ENCODE measurements at places on chromosomes 11 and 22.

GRCh38 chr11:42972741-42973140, 339.1 kb upstream of the API5 start:
- DNase-seq, result no peak

DNA sequence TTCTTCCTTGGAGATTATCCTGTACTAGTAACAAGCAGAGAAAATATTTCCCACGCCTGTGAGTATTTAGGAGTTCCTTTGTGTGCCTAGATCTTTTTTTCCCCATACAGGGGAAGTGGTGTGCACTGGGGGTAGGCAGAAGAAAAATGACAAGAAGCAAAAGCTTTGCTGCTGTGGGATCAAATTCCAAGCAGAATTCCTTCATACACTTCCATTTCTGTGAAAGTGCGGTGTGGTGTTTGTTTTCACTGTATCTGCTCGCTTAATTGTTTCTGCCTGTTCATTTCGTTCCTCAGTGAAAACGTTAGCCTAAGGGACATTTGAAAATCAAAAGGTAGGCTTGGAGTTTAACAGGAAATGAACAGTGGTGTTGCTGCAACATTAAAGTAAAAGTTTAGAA, 47.9 kb downstream of the BLID start:
- DNase-seq, result no peak

- no peak for DNase-seq
Measured at GRCh38 chr11:35487532-35488078, 37.8 kb downstream of the PAMR1 start.

DNA sequence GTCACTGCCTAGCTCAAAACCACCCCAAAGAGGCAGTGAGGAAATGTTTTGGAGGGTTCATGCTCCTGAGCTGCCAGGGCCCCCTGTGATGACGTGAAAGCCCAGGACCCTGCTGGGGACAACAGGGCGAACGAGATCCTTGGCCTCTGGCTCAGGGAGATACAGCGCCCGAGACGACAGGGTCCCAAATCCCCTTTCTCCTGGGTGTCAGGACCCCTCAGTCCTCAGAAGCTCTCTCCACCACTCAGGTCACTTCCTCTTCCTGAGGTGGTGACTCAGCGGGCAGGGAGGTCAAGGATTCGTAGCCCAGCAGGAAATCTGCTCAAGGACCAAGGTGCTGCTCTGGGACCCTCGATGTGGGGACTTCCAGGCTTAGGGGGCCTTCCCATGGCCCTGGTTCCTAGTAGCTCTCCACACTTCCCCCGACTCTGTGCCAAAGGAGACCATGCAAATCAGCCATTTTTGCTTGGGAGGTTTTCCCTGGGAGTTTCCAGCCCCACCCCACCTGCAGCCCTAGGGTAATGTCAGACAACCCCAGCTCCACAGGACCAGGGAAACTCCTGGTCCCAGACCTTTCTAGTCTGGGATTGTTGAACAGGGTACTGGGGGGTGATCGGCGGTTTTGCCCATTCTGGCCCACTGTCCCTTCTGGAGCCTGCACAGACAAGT, 12.8 kb downstream of the BCL9L start:
- DNase-seq, result peak; percentile 32

- no peak for DNase-seq
Measured at GRCh38 chr11:6096417-6096816, 11.1 kb upstream of the OR56B4 start.

- no peak for DNase-seq
Measured at GRCh38 chr22:21923163-21923561, 29.5 kb downstream of the PPM1F start.

- peak; percentile 75 for DNase-seq
Measured at GRCh38 chr11:35391922-35392688, 27.3 kb downstream of the SLC1A2 start.

GRCh38 chr11:131922220-131922619, 551.8 kb downstream of the NTM start:
- DNase-seq, result no peak

GRCh38 chr11:20670932-20671403, 1.6 kb downstream of the NELL1 start:
- no peak for DNase-seq

DNA sequence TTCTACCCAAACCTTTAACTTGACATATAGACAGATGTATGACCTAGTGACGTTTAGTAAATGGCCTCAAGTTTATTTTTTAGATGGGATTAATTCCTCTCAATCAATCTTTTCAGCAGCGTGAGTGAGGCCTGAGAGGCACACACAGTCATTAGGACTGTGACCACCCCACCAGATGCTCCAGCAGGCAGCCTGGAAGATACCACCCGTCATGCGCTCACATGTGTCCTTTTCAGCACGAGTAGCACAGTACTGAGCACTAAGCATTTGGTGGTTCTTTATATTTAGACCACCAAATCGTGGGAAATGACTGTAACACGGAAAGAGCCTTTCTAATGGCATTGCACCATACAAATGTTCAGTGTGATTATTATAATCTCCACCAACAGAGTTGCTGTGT, 354.6 kb upstream of the DDI1 start:
- DNase-seq, result peak; percentile 2

- DNase-seq, result no peak
Measured at GRCh38 chr11:76459299-76459698, 14.5 kb downstream of the EMSY start.
